ENCODE measurements at places on chromosomes 1 and 21.

- no peak for DNase-seq
These were observed 511.9 kb upstream of the ZRANB2 start for GRCh38 chr1:71592646-71593274.

- no peak for DNase-seq
These were observed 6.8 kb downstream of the TIE1 start for GRCh38 chr1:43307458-43308158.

- peak; percentile 73 for DNase-seq
These were observed 19.1 kb downstream of the OLFML3 start for GRCh38 chr1:113998361-113998760.

DNA sequence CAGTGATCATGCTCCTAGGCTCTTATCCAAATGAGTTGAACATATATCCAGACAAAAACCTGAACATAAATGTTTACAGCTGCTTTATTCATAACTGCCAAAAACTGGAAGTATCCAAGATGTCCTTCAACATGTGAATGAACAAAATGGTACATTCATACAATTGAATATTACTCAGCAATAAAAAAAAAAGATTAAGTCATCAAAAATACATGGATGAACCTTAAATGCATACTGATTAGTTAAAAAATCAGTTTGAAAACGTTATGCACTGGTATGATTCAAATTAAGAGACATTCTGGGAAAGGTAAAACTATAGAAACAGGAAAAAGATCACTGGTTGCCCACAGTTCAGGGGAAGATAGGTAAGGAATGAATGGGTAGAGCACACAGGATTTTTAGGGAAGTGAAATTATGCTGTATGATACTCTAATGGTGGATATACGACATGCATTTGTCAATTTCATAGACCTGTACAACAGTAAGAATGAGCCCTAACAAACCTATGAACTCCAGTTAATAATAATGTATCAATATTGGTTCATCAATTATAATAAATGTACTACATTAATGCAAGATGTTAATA, 3.1 kb downstream of the LRRC40 start:
- no peak for DNase-seq

- peak; percentile 16 for DNase-seq
These were observed 77.7 kb downstream of the PCNX2 start for GRCh38 chr1:233217832-233218231.

DNA sequence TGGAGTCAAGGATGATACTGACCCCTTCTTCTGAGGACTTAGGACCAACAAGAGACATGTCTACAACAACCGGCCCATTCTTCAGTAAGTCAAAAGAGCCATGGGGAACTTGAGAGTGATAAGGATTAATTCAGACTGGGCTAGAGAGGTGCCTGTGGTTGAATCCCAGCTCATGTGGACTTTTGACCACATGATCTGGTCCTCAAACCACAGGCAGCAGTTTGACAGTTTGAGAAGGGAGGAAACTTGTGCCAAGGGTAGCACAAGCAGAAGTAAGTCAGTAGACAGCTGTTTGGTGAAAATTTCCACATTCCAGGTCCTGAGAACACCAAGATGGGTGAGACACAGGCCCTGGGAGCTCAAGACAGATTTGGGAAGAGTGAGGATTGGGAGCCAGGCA, 19.8 kb downstream of the SH3BP5L start:
- DNase-seq = no peak

- DNase-seq = no peak
These were observed 4.0 kb downstream of the SHISAL2A start for GRCh38 chr1:52636721-52637695.

DNA sequence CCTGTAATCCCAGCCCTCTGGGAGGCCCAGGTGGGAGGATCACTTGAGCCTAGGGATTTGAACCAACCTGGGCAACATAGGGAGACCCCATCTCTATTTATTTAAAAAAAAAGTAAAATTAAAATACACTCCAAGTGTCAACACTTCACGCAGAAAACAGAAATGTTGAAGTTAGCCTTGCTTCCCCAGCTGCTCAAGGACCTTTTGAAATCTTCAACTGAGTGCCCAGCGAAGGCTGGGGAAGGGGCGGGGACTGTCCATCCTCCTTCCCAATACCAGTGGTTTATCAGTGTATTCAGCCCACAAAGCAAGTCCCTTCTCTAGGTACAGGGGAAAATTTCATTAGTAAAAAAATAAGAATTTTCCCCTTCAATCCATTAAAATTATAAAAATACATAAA, 2.2 kb upstream of the DNAJC28 start:
- DNase-seq = no peak

DNA sequence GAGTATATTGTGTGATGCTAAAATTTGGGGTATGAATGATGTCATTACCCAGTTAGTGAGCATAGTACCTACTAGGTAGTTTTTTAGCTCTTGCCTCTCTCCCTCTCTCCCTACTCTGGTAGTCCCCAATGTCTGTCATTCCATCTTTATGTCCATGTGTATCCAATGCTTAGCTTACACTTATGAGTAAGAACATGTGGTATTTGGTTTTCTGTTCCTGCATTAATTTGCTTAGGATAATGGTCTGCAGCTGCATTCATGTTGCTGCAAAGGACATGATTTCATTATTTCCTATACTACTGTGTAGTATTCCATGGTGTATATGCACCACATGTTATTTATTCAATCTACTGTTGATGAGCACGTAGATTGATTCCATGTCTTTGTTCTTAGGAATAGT, 54.4 kb upstream of the NEGR1 start:
- DNase-seq = peak; percentile 57

DNA sequence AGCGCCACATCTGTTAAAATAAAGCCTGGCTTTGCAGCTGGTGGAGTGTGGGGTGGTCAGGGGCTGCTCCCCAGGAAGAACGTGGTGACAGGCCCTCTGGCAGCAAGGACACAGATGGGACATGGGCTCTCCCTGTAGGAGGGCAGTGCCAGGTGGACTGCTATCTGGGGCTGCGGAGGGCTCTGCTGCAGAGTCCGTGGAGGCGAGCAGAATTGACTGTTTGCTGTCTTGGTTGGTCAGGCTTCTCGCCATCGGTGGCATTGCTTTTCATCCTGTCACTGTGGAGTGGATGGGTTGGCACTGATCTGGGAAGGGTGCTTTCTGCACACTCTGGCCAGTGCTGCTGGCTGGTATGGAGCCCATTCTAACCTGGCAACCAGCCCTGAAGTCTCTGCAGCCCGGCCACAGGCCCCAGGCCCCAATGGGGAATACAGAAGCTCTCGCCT, 103.0 kb downstream of the LAMC2 start:
- DNase-seq = no peak

GRCh38 chr1:200912737-200913407, 18.2 kb downstream of the INAVA start:
- no peak for DNase-seq

DNA sequence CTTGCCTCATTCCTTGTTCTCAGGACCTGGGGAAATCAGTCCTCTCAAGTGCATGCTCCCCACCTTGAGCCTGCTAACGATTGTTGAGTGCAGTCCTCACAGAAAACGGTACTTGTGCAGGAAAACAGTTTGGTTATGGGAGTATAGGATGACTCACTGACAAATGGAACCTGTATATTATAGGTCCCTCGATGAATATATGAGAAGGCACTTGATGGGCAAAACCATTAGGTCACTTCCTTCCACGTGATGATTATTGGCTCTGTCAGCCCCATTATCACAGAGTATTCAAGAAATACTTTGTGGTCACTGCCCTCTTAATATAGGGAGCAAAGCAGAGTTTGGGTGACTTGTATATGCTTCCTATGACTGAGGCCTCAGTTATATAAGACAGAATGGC, 6.2 kb downstream of the CCDC17 start:
- DNase-seq = peak; percentile 28

DNA sequence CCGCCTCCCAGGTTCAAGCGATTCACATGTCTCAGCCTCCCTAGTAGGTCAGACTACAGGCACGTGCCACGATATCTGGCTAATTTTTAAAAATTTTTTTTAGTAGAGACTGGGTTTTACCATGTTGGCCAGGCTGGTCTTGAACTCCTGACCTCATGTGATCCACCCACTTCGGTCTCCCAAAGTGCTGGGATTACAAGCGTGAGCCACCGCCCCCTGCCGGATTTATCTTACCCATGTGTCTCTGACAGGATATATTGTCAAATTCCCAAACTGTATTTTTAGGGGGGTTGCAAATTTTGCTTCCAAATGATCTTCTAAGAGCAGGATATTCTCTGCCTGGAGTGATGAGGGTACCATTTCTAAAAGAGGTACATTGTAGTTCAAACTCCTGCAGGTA, 74.3 kb downstream of the KIF26B start:
- no peak for DNase-seq

- DNase-seq = no peak
These were observed 30.0 kb upstream of the PADI6 start for GRCh38 chr1:17342014-17342441.

DNA sequence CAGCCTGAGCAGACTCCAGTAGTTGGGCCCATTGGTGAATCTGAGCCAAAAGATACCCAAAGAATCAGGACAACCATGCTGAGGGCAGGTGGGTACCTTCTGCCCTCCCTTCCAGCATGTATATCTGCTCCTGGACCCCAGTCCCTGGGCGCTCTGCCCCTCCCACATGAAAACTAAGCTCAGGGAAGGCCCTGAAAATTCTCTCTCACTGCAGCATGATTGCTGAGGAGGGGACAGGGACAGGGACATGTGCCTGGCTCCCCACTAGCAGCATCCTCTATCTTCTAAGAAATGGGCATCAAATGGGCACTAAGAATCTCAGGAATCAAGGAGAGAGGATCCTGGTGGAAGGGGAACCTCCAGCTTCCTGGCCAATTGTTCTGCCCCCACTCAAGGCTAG, 446.0 kb downstream of the MATN1 start:
- no peak for DNase-seq

GRCh38 chr1:150269451-150269850, 635 bp upstream of the APH1A start:
- no peak for DNase-seq

- no peak for DNase-seq
These were observed 14.0 kb upstream of the GBP5 start for GRCh38 chr1:89286549-89287180.

DNA sequence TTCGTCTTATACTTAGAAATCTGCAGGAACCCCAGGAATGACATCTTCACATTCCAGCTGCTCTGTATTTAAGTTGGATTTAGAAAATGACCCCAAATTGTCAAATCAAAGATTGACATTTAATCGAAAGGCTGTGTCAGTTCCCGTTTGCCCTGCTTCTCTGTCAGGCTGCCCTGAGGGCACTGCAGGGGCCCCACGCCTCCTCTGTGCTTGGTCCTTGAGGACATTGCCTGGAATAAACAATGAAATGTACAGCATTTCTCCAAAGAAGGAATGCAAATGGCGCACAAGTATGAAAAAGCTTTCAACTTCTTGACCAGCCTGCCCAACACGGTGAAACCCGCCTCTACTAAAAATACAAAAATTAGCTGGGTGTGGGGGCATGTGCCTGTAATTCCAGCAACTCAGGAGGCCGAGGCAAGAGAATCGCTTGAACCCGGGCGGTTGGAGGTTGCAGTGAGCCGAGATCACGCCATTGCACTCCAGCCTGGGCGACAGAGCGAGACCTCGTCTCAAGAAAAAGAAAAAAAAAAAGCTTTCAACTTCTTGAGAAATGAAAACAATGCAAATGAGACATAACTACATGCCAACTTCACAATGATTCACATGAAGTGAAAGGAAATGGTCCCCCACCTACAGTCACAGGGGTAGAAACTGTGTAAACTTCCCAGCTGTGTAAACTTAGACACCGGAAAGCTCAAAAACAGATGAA, 3.0 kb downstream of the TMPRSS3 start:
- DNase-seq = no peak

DNA sequence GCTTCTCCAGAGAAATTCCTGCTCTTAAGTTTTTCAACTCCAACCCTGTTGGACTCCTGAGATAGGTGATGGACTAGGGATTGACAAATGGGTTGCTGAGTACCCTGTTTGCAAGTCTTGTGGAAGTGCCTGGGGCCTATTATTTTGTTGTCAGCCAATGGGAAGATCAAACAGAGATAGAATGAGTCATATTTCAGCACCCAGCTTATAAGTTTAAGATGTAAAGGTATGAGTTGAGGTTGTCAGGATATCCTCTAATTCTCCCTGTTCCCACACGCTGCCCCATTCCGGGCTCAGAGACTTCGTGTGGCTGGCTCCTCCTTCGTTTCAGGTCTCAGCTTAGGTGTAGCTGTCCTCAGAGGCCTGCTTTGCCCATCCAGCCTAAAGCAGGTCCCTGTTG, 91.8 kb downstream of the CENPF start:
- no peak for DNase-seq

GRCh38 chr1:206560007-206560716, 52.1 kb downstream of the EIF2D start:
- DNase-seq = no peak

DNA sequence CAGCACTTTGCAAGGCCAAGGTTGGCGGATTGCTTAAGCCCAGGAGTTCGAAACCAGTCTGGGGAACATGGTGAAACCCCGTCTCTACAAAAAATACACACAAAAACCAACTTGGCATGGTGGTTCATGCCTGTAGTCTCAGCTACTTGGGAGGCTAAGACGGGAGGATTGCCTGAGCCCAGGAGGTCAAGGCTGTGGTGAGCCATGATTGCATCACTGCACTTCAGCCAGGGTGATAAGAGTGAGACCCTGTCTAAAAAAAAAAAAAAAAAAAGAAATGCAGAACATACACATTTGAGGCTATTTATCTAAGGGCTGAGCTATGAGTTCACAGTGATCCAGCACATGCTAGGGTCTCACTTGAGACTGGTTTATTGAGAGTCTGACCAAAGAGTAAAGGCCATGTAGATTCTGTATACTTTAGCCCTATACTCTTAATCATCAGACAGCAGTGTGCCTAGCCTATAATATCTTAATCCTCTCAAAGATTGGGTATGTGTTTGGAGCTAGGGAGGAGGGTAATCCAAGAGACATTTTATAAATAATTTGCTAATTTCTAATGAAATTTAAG, 23.9 kb downstream of the RNF2 start:
- no peak for DNase-seq

- no peak for DNase-seq
These were observed 11.8 kb downstream of the CFAP107 start for GRCh38 chr1:12757836-12758235.

GRCh38 chr1:1422465-1423244, 1.6 kb upstream of the ANKRD65 start:
- DNase-seq = peak; percentile 87

DNA sequence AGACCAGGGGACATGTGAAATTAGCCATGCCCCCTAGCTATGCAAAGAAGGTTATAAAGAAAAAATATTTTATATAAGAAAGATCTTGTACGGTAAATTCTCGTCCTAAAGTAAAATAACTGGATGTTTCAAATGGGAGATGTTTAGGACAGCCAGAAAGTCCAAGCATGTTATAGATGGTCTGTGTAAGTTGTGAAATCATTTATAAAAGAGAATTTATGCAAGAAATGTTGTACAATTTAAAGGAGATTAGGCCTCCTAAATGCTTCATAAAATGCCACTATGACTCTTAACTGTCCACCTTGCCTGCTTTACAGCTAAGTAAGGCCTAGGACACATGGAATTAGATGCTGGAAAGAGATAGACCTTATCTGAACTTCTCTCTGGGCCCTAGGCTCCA, 118.1 kb upstream of the POGK start:
- peak; percentile 2 for DNase-seq

GRCh38 chr1:13770743-13771142, 70.8 kb downstream of the PRDM2 start:
- no peak for DNase-seq

GRCh38 chr1:34982820-34983376, 2.2 kb downstream of the TMEM35B start:
- DNase-seq = no peak
